T-helper 22 cell (primary cell): ENCODE measurements at places on chromosomes 1 and 21.

DNA sequence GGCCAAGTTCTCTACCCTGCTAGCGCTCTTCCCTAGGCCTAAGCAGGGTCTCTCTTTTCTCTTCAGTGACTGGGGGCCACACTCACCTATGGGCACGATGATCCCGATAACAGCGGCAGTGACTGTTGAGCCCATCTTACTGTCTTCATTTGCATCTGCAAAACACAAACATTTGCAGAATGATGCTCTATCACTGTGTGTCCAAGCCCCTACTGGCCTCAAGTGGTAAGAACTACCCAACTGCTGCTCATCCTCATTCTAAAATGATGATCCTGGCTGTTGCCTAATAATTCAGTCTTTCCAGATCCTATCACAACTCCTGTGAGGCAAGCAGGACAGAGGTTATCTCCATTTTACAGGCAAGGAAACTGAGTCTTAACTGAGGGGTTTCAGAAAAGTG lies 16.7 kb upstream of the MAGOH start:
- DNase-seq, result no peak

DNA sequence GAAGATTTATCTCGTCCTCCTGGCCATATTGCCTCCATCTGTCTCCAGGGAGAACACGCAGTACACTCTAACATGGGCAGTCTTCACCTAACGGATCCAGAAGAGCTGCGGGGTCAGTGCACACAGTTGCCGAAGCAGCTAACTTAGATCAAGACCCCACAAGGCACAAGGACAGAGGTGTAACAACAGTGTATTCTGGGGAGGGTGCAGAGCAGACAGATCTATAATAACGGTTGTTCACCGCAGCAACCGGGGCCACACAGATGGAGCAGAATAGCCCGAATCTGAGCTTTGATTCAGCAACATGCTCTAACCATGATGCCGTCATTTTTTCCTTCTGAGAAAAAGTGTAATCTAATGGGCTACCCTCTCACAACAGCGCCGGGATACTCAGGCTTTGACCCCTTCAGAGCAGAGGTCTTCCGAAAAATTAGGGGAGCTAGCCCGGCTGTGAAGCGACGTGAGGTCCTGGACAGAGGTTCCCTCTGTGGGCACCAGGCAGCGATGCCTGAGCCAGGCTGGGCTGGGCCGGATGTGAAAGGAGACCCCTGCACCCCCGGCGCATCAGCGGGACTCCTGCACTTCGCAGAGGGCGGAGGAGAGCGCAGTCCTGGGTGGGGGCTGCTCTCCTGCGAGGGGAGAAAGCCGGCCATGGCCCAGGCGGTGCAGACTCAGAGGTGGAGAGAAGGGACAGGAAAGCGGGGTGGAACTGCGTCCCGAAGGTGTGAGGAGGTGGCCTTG lies 57.5 kb downstream of the BCL9 start:
- peak; percentile 19 for DNase-seq

DNA sequence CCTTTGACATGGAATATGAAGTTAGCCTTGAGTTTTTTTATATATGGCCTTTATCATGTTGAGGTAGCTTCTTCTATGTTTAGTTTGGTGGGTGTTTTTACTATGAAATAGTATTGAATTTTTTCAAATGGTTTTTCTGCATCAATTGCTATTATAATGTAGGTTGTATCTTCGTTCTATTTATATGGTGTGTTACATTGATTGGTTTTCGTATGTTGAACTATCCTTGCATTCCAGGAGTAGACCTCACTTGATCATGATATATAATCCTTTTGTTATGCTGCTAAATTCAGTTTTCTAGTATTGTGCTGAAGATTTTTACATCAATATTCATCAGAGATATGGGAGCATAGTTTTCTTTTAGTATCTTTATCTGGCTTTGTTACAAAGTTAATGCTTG lies 55.8 kb downstream of the C1orf198 start:
- DNase-seq, result no peak

DNA sequence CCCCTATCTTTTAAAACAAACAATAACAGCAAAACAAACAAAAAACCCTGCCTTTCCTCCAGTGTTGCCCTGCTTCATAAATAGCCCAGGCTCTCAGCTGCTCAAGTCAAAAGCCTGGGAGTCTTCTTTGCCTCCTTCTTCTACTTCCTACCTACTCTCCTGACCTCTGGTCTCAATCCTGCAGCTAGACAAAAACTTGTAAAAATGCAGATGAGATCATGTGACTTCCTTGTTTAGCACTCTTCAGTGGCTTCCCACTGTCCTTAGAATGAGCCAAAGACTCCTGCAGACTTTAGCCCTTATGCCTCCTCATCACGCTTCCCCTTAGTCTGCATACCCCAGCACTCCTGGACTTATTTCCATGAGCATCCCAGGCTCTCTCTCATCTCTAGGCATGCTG lies 55.0 kb upstream of the ZNF644 start:
- no peak for DNase-seq

- DNase-seq, result no peak
These were observed 96.3 kb downstream of the BCAR3 start for GRCh38 chr1:93585059-93585966.

- no peak for DNase-seq
These were observed 38.9 kb downstream of the MCOLN2 start for GRCh38 chr1:84957966-84958365.

- no peak for DNase-seq
These were observed 12.2 kb downstream of the VASH2 start for GRCh38 chr1:212962509-212962908.

DNA sequence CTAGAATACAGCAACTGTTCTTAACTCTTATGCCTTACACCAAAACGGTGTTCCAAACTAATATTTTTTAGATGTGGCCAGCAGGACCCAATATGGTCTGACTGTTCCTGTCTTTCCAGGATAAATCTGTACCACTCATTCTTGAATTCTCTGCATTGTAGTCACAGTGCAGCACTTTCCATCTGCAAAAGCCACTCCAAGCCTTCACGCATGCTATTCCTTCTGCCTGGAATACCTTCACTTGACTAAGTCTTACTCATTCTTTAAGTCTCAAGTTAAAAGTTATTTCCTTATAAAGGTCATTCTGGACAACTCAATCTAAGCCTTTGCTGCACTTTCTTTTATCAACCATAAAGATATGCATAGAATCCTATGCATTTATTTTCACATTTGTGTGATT lies 1194.5 kb downstream of the PLA2G4A start:
- no peak for DNase-seq

DNA sequence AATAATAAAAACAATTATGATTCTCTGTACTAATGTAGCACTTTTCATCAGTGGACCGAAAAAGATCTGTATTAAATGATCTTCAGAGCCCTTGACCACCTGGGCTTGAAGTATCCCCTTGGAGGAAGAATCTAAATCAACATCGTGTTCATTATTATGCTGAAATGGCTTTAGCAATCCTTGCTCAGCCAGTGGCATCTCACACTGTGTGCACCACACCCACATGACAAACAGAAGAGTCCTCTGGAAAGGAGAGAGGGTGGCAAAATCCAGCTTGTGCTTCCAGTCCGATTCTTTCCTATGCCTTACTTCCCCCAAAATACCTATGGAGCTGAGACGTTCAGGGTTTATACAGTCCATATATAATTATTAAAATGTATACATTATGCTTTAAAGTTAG lies 318.5 kb upstream of the RUNX1 start:
- DNase-seq, result no peak

DNA sequence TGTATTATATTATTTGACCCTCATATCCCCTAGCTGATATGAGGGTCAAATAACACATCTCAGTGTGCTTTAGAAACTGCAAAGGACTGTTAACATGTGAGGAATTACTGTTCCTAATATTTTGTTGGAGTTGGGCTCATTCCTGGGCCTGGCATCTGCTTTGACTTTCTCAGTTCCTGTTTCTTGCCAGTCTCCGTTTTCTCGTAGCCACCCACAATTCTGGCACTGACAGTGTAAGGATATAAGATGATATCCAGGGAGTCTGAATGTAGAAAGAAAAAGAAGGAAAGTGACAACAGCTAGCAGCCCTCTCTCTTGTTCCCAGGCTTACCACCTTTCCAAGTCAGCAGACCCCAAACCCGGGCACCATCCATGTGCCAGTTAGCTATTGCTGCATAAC lies 54.4 kb upstream of the SCMH1 start:
- DNase-seq, result no peak

DNA sequence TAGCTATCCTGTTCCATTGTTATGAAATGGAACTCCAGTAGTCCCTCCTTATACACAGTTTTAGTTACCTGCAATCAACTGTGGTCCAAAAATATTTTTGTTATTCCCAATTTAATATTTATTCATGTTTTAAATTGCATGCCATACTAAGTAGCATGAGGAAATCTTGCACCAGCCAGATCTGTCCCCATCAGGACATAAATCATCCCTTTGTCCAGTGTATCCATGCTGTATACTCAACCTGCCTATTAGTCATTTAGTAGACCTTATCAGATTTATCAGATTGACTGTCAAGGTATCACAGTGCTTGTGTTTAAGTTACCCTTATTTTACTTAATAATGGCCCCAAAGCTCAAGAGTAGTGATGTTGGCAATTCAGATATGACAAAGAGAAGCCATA lies 207.9 kb upstream of the DMRTA2 start:
- no peak for DNase-seq

- DNase-seq, result no peak
These were observed 805.9 kb upstream of the ADAMTS5 start for GRCh38 chr21:27772816-27773215.

DNA sequence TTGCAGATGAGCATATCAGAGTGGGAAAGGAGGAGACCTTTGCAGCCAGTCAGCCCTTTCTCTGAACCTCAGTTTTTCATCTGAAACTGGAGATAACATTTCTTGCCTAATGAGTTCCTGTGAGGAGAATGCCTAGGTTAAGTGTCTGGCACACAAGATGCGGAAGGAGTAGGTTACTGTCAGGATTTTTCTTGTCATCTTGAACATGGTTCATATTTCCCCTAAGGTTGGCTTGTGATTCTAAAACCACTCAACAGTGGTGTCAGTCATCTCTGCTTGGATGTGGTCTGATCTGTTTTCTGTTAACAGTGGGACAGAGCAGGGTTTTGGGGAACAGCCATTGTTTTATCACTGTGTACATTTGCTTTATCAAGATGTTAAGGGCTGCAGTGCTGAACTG lies 70.6 kb downstream of the TGFB2 start:
- no peak for DNase-seq

DNA sequence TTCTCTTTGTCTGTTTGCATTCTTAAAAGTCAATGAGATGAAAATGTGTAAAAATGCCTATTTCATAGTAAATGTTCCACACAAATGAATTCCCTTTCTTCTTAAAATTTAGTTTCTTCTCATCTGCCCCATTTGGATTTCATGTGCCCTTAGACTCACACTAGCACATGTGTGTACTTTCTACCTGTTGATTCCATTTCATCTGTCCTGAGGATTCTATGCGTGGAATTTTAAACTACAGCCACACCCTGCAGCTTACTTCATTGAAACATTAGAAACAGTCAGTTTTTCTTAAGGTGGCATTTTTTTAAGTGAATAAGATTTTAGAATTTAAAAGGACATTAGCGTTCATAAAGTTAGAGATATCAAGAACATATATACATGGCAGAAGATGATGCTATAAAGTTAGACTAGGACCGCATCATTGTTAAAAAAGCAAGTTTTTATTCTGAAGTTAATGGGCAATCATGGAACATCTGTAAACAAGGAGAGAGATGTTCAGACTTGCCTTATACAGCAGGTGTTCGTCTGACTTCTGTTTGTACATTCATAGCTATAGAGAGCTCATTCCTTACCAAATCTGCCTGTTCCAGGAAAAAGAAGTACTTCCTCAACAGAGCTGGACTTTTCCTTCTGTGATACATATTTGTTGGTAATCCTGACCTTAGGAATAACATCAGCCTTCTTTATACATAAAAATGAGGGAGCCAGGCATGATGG lies 3.9 kb upstream of the TUT4 start:
- no peak for DNase-seq

- DNase-seq, result no peak
These were observed 9.7 kb upstream of the RUNX3 start for GRCh38 chr1:24939675-24940193.
